Mesendoderm (in vitro differentiated cells): ENCODE measurements at places on chromosomes 1 and 21.

- no peak for DNase-seq
These were observed 91.9 kb downstream of the RAVER2 start for GRCh38 chr1:64836802-64837201.

GRCh38 chr1:244082969-244083368, 31.9 kb downstream of the ZBTB18 start:
- no peak for DNase-seq

DNA sequence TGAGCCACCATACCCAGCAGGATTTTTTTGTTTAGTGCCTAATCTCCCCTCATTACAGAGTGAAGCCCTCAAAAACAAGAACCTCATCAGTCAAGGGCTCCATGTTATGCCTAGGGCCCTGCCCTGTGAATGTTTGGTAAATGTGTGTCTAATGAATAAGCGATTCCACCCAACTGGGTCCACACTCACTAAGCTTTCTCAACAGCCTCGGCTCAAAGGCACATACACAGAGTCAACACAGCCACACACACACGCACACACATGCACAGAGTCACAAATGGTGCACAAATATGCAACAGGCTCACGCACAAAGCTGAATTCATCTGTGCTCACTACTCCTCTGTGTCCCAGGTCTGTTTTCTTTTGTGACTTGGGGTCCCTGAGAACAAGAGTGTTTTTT, 11.7 kb upstream of the SYNC start:
- no peak for DNase-seq

DNA sequence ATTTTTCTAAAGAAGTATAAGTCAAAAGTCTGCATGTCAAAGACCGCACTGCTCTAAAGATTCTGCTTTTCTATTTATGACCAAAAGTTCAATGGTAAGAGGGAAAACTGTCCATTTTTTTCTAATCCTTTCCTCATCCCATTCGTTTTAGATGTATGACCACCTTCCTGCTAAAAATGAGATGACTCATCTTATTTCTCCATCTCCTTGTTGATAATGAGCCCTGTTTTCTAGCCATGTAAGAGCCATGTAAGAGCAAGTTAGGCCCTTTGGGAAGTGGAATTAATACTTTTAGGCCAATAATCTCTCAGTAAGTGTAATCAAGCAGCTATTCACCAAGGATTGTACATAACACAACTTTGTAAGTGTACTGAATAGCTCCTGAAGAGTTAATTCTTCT, 475.6 kb upstream of the B3GALT2 start:
- DNase-seq, result no peak

- DNase-seq, result no peak
These were observed 182.4 kb downstream of the TRABD2B start for GRCh38 chr1:47814612-47815395.

DNA sequence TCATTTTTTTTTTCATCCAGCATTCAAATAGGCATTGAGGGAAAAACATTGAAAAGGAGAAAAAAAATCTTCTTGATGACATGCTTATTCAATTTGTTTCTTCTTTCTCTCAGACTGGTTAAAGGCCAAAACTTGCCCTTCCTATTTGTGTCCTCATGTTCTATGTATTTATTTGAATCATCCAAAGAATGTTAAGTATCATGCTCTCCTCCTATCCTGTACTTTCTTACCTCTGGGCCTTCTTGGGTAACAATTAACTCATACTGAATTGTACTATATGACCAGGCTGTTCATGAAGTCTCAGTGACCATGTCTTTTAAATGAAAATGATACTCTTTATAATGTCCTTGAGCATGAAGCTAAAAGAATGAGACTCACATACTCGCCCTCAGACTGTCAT, 36.5 kb upstream of the DENND1B start:
- DNase-seq, result peak; percentile 20

DNA sequence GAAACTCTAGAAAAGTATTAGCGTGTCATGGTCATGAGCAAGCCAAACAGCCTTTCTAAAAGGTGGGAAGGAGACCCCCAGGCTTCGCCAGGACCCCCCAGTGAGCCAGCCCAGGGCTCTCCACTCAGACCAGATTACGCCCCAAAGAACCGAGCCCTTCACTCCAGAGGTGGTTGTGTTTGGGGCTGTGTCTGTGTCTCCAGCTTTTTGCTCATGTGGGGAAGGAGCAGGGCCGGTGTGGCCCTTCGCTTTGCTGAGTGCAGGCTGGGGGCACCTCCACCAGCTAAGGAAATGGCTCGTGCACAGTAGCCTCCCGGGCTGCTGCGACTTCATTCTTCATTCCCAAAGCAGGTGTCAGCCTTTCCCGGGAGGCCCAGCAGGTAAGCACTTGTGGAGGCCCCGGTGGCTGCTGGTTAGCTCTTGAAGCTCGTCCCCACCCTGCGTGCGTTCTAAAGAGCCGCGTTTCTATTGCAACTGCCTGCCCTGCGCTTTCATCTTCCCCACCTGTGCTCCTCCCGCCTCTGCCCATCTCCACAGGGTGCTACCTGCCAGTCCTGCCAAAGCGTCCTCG, 531 bp downstream of the TSPEAR start:
- DNase-seq, result peak; percentile 75

GRCh38 chr1:200090252-200091159, 63.0 kb downstream of the NR5A2 start:
- peak; percentile 80 for DNase-seq

DNA sequence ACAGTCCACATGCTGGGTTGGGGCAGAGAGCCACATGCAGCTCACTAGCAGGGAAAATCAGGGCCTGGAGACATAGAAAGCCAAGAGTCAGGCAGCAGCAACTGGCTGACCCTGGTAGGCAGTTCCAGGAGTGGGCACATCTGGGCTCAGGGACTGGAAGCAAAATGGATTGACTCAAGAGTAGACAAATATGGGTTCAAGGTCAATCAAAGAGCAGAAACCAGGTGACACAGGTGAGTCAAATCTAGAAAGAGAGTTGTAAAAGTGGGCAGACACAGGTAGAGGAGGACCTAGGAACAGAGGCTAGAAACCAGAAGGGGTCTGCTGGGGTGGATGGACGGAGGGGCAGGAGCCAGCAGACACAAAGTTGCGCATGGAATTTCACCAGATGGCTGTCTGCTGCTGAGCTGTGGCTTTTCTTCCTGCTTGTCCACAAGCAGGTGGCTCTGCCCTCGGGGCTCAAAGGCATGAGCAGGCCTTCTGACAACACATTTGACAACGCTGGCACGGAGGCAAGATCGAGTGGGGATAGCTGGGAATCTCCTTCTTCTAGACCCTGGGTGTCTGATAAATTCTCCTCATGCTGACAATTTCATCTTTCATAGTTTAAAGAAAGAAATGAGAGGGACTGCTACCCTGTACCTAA, 40.8 kb upstream of the IGSF3 start:
- no peak for DNase-seq

DNA sequence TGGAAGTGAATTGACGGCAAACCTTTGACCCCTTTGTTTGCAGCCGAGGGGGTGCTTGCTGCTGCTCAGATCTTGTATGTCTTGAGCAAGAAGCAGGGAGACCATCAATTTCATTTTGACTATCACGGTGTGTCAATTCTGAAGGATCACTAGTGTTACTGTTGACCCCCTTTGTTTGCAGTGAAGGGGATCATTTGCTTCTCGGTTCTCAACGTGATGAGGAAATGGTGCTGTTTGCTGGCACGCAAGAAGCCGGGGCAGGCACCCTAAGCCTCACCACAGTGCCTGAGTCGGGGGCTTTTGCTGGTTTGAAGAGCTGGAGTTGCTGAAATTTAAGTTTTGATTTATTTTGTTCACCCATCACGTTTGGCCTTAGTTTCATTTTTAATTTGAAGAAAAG, 7.5 kb downstream of the RBM15 start:
- no peak for DNase-seq
